ENCODE measurements at places on chromosomes 5 and 9.
A peak's percentile ranks its signal among the peaks of the same experiment; 100 is the strongest.

DNA sequence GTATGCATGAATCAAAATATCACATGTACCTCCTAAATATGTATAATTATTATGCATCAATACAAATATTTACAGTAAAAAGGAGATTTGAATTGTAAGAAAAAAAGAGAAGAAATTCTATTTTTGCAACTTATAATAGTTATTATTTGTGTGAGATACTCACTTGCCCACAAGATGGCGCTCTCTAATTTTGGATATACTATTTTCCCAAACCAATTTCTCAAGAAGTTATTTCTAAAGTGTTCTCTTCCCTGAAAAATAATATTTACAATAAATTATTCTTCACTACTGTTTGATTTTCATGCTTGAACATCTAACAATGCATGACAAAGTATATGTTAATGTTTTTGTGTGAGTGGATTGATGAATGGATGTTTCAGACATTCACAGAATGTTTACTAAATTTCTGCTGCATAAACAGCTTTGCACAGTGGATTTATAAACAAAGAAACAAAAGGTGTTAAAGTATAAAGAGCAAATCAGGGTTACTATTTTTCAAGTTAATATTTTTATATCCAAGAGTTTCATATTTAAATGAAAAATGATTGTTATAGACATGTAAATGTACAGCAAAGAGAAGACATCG lies 503.4 kb downstream of the PDE4D start:
- DNase-seq, result no peak

DNA sequence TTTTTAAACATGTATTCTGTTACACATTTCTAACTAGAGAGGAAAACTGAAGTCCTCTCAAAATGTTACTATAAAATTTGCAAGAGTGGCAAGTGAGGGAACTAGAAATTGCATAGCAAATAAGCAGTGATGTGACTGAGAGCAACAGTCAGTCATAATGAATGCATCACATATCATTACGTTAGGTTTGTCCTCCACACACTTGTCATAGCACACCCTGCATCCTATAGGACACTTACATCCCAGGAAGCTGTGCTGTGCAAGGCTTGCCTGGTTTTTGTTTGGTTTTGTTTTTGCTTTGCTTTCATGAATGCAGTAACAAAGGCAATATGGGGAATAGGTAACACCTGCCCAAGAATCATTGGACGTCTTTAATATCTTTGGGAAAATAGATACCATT lies 10.8 kb downstream of the NFIB start:
- DNase-seq, result no peak

- no peak for DNase-seq
These were observed 181.3 kb upstream of the IRX1 start for GRCh38 chr5:3414371-3414770.

DNA sequence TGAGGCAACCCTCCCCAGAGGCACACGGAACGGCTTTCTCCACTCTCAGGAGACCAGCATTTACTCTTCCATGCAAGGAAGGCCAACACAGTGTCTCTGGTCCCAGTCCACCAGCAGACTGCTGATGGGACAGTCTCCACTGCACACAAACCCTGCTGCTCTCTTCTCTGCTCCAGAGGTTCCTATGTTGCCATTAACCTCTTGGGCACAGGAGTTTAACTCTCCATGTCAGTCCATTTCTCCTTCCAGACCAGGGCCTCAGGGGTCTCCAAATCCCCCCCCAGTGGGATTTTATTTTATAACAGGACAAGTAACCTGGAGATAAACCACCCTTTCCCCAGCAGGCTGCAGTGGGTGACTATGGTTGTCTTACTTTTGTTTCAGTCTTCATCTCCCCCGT lies 452.5 kb downstream of the GADD45G start:
- DNase-seq, result no peak

GRCh38 chr9:136233411-136233810 lies 12.2 kb downstream of the QSOX2 start:
- no peak for DNase-seq

GRCh38 chr5:107352576-107352975 lies 318.2 kb downstream of the EFNA5 start:
- DNase-seq, result no peak

DNA sequence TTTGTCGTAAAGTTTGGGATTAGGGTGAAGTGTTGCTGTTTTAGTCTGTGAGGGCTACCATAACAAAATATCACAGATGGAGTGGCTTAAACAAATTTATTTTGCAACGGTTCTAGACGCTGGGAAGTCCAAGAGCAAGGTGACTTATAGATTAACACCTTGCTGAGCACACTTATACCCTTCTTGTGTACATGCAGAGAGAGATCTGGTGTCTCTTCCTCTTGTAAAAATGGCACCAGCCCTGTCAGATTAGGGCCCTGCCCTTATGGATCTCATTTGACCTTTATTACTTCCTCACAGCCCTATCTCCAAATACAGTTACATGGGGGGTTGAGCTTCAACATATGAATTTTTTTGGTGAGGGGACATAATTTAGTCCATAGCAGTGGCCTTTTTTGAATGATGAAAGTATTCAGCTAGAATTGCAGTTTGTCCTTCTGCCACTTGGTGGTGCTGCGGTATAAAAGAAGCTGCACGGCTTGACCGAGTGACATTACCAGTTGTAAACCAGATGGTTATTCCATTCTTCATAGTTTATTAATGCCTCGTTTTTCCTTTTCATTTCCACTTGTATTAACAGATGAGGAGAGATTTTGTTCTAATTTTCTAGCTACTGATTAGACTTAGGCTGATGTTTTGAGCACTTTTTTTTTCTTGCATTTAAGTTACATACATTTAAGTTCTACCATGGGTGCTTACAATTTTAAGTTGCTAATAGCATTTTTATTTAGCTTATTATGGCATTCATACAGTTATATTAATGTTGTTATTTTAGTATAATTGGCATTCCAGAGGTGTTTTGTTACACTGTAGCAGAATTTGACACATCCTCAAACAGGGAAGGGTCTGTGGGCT lies 19.4 kb downstream of the DCP2 start:
- peak; percentile 55 for DNase-seq

DNA sequence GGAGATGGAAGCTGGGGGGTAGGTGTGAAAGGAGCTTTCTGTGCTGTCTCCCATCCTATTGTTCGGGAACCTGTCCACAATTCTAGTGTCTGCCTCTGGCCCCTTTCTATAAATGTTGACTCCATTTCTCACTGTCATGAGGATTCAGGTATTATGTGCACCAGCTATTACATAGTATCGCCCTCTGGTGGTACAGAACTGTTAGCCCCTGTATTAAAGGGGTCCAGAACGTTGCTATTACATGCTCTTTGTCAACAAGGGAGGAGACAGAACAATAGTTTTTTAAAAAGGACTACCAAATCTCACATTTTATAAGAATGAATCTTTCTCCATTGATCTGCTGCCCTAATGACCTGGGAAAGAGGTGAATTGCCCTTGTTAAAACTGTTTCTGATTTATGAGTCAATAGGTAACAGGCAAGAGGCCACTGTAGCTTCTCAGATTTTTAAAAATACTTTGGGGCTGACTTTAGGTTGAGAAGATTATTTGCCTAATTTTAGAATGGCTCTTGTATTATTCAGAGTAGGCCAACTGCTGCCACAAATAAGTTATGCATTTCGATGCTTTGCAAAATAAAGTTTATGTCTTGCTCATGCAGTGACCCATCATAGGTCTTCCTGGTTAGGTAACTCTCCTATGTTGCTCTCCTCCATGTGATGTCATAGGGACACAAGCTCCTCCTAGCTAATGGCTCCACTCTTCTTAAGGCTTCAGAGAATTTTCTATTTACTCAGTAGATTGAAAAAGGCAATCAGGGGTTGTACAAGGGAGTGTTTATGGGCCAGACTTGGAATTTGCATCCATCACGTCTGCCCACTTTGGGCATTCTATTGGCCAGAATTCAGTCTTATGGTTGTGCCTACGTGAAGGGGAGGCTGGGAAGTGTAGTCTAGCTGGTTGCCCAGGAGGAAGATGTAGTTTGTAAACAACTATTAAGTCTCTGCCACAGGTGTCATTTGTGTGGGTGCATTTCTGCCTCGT lies 20.8 kb downstream of the DCANP1 start:
- no peak for DNase-seq

DNA sequence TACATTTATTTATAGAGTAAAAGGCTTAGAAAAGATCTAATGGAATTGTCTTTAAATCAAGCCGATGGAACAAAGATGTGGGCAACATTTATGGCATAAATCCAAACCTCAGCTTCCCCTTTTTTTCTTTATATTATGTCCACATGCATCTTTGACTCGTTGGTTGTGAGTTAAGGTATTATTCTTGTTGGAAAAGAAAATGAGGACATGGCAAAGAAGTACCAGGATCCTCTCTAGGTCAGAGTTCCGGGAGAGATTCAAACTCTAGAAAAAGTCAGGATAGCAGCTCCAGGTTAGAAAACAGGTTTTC lies 508 bp upstream of the NME5 start:
- no peak for DNase-seq

DNA sequence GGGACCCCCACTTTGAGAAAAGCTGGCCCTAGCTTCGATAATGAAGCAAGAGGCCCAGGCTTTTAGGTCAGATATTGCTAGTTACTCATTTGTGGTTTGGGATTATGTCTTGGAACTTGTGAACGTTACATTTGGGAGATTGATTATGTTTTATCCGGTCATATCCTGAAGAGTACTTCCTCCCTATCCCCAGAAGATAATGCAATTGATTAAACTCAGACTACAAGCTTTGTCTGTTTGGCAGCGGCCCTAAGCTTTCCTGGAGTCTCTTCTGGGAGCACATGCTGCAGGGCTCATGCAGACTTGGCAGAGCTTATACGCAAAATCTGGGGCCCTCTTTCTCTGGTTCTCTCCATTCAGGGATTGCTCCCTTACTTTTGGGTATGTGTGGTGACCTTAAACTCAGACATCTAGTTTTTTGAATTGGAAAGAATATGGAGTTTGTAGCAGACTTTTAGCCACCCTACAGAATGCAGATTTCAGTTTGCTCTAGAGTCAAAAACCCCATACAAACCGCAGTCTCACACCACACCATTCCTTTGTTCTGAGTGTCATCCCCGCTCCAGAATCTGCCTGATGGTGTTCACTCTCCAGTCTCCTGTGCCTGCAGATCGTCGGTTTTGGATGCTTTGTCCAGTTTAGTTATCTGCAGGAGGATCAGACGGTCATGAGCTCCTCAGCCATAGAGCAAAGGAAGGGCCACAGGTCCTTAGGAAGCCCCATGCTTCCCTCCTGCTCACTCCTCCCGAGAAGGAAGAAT lies 449.5 kb upstream of the TRPC7 start:
- no peak for DNase-seq

DNA sequence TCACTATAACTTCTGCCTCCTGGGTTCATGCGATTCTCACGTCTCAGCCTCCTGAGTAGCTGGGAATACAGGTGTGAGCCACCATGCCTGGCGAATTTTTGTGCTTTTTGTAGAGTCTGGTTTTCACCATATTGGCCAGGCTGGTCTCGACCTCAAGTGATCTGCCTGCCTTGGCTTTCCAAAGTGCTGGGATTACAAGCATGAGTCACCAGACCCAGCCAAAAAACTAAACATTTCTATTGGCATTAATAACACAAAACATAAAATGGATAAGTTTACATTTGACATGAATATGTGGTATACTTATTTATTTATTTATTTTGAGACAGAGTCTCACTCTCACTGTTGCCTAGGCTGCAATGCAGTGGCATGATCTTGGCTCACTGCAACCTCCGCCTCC lies 13.6 kb upstream of the REEP5 start:
- DNase-seq, result no peak

DNA sequence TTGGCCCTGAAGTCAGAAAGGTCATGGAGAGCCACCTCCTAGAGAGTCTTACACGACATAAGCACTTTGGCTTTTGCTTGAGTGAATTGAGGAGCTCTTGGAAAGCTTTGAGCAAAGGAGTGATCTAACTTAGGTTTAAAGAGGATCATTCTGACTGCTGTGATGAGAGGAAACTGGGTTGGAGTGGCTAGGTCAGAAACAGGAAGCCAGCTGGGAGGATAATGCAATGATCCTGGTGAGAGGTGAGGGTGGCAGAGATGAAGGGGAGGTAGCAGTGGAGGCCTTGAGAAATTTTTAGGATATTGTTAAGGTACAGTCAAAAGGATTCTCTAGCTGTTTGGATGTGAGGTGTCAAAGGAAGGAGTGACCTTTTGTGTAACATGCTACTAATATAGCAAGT lies 32.2 kb upstream of the ROPN1L start:
- no peak for DNase-seq

DNA sequence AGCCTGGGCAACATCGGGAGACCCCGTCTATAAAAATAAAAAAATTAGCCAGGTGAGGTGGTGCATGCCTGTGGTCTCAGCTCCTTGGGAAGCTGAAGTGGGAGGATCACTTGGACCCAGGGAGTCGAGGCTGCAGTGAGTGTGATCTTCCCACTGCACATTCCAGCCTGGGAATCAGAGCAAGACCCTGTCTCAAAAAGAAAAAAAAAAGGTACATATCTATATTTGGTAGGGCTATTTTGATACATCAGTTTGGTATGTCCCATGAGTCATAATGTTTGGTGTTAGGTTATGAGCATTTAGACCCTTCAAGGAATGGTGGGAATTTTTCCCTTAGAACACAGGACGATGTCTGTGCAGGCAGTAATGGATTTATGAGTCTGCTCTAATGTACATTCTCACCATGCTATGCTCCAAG lies 55.3 kb upstream of the POU4F3 start:
- DNase-seq, result no peak

- DNase-seq, result no peak
These were observed 159.8 kb upstream of the ACOT12 start for GRCh38 chr5:81553567-81554212.

DNA sequence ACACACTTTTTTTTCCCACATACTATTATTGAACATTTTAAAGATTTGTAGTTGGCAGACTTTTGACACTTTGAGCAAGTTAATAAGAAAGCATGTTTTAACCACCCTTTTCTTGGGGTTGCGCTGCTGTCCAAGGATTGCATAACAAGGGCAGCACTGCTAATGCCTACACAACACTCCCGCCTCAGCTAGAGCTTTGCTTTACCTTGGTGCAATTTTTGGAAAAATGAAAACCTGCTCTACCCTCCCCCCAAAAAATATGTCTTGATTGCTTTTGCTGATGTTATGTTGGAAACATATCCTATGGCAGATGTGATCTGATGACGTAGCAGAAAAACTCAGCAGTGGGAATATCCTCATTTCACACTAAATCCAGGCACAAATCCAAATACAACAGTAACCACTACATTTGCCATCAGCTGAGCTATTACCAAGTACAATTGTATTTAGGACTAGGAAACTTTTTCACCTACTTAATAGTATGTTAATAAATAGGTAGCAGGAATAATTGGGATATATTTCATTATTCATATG lies 51.5 kb downstream of the UBE2R2 start:
- no peak for DNase-seq

DNA sequence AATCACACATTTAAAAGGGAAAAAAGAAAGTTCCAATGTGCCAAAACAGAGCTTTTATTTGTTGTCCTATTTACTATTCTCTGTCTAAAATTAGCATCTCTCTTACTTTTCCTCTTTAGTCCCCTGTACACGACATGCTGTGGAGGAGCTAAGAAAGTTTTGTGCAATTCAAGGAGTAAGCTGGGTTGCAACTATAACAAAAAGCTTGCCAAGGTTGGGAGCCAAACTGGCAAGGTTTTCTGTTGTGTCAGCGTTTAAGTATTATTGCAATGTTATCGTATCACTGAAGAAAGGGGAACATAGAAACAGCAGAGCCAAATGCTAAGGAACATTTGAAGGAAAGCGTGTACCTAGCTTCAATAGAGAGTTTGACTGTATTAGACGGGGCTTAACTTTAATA lies 680.8 kb downstream of the CETN3 start:
- no peak for DNase-seq
